Psoas muscle (tissue), 8 donors: ENCODE measurements at places on chromosomes 16 and 17. TPM values are rescaled to one million over a fixed set of nuclear protein-coding genes. Genes with fewer than 3 reads are reported as not detected.
A peak's percentile ranks its signal among the peaks of the same experiment; 100 is the strongest.

Gene NAGS
- total RNA-seq, result not detected

GRCh38 chr17:55426851-55427586 lies 5.4 kb upstream of the MMD start:
- DNase-seq, result no peak

- DNase-seq, result no peak
These were observed 164.5 kb downstream of the PRKCA start for GRCh38 chr17:66466840-66467367.

DNA sequence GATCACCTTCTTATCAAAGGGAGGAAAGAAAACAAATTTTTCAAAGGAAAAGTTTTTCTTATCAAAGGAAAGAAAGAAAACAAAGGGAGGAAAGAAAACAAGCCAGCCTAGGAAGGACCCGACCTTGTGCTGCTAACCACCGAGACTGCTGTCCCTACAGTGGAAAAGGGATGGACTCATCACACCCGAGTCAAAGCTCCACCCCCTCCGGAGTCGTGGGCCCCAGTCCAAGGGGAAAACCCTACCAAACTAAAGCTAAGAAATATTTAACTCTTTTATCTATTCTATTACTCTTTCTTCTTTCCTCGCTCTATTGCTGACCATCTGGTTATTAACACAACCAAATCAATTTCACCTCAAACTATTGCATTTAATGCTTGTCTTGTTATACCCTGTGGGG lies 6.1 kb upstream of the ENDOV start:
- DNase-seq, result no peak

DNA sequence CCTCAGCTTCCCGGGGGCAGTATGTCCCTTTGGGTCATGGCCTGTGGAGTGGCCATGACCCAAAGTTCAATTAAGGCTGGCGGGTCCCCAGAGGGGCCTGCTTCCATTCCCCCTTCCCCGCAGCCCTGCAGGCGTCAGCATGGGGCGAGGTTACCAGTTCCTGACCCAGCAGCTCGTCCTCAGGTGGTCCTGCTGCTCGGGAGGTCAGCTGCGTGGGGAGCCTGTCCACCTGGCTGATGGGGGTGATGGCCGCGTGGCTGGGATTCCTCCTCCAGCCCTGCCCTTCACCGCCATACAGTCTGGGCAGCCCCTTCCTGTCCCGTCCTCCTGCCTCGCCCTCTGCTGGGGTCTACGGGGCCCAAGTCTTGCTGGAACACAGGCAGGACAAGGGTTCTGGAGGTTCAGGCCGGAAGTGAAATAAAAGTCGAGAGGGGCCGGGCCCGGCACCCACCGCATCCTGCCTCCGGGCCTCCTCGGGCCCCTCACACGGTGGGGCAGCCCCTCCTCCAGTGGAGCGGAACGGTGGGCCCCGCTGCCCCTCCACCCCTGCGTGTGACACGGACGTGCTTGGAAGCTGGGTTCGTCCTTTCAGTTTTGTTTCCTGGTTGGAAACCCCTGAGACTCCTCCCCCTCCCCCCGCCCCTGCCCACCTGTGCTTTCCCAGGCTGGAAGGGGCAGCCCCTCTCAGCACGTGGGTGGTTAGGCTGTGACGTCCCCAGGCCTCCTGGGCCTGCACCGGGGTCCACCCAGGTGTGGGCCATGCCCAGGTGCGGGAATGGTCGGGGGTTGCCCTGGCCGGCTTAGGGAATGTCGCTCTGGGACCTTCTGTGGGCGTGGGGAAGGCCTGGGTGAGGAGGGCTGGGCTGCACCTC lies 6.8 kb downstream of the UBALD2 start:
- DNase-seq, result peak; percentile 74

DNA sequence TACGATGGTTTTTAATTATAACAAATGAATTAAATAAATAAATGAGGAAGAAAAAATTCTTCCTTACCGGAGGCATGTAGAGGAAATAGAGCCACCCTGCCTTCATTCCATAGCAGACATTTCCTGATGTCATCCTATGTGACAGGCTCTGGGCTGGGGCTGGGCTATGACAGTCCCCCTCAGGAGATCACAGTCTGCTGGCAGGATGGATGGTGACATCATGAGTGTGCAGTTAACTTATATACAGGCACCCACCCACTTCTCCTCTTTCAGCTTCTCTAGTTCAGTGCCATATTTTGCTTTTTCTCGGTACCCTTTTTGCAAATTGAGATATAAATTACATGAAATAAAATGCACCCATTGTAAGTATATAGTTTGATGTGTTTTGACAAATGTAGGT lies 6.4 kb upstream of the CMTM3 start:
- no peak for DNase-seq

- peak; percentile 88 for DNase-seq
These were observed at the start of gene MMP2 for GRCh38 chr16:55478827-55479429. TSS of gene MMP2 (plus strand) at chr16:55479198. CDS start at chr16:55479480, 282 bp downstream.
